ENCODE measurements at places on chromosomes 13 and 19.

- no peak for DNase-seq
Observed at GRCh38 chr13:55705971-55706370, 1434.7 kb upstream of the PRR20A start.

DNA sequence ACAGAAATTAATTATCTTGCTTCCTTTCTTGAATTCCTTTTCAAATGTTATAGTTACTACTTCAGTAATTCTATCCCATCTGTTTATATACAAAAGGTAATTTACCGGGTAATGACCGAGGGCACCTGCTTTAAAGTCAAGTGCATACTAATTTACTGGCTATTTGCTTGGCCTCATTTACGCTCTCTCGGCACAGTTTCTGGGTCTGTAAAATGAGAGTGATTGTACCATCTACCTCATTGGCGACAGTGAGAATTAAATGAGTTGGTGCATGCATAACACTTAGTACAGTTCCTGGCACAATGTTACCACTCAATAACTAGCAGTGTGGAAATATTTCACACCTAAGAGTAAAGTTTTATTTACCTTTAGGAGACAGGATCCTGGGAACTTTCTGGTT is 111.6 kb downstream of the GGACT start:
- no peak for DNase-seq

- no peak for DNase-seq
Observed at GRCh38 chr19:7622933-7623685, 6.2 kb downstream of the XAB2 start.

GRCh38 chr19:29014857-29015436 is 198.0 kb downstream of the UQCRFS1 start:
- no peak for DNase-seq

DNA sequence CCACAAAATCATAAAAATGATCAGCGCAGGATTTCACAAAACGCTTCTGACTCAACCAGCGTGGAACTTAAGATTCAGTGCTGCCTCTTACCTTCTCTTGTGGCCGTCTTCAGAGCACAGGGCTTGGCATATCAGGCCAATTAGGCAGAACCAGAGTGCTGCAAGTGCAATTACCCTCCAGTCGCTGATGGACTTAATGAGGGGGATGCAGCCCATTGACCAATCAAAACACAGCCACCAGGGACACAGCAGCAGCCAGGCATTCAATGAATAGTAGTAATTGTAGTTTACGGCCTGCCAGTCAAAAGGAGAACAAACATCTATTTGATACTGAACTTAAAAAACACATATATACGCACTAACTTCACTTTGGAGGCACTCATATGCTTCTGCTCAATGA is 38.2 kb downstream of the TMTC4 start:
- no peak for DNase-seq

GRCh38 chr13:37486171-37486681 is 112.3 kb downstream of the POSTN start:
- no peak for DNase-seq

DNA sequence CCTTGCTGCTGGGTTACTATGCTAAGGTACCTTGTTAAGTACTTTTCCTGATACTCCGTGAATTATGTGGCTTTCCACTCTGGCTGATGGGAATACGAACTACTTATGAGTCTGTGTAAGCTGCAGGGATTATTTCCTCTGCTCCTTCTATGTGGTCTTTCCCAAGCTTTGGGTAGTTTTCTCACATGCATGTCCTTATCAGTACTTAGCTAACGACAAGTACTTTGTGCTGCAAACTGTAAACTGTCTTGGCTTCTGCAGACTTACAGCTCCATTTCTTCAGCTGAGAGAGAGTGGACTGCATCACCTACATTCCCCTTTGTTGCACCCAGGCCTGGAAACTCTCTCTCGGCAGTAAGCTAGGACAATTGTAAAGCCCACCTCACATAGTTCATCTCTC is 76.6 kb downstream of the FGF9 start:
- no peak for DNase-seq

DNA sequence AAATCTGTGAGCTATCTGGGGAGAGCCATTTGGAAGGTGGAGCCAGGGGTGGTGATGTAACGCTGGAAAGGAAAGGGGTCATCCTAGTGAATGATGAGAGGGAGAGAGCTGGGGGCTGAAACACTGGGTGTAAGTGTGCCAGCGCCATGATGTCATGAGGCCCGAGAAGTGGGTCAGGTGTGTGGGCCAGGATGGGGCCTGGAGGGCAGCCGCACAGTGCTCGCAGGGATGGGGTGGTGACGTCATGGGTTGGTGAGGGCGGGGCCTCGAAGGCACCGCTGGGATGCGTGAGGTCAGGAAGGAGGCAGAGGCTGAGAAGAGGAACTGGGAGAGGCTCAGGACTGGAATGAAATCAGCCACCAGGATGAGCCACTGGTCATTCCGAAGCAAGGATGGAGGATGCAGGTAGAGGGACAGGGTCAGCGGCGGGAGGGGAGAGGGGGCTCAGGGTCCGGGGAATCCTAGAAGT is 4.4 kb downstream of the CCDC61 start:
- no peak for DNase-seq

DNA sequence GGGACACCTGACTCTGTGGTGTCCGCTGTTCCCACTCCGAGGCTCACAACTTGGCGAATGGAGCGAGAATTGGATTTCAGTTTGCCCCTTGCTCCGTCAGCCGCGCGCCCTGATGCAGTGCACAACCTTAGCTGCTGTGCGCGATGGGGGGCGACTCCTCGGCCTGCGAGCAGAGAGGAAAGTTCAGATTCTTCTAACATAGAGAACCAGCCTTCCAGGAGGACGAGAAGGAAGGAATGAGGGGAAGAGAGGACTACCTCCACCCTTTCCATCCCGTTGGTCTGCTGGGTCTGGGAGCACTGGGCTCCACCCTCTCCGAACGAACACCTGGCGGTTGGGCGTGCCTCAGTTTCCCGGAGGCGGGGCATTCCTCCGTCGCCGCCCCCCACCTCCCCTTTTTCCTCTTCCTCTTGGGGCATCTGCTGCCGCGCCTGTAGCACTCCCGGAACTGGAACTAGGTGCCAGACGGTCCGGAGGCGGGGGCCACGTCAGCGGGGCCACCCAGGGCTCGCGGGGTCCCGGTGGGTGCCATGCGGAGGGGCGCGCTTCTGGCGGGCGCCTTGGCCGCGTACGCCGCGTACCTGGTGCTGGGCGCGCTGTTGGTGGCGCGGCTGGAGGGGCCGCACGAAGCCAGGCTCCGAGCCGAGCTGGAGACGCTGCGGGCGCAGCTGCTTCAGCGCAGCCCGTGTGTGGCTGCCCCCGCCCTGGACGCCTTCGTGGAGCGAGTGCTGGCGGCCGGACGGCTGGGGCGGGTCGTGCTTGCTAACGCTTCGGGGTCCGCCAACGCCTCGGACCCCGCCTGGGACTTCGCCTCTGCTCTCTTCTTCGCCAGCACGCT is at the start of gene KCNK6:
Gene KCNK6 (plus strand): TSS at position 425 of the 838 bp plus-strand sequence. CDS start 106 bp downstream, at position 531.
- DNase-seq, result peak; percentile 28

DNA sequence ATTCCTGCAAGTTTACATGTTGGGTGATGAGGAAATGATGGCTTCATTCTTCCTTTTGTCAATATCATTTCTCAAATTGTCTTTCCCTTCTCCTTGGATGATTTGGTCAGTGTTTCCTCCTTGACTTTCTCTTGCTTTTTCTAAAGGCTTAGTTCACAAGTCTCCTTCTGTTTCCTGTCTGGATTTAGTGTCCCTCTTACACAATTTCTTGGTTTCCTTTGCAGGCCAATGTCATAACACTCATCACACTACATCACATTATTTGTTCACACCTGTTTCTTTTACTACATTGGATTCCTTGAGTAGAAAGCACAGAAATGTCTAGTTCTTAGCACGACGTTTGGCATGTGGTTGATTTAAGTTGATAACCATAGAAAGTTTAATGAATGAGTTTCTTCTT is 490.7 kb downstream of the TDRD3 start:
- DNase-seq, result no peak

GRCh38 chr13:24249624-24250023 is 59.8 kb upstream of the C1QTNF9 start:
- DNase-seq, result no peak

DNA sequence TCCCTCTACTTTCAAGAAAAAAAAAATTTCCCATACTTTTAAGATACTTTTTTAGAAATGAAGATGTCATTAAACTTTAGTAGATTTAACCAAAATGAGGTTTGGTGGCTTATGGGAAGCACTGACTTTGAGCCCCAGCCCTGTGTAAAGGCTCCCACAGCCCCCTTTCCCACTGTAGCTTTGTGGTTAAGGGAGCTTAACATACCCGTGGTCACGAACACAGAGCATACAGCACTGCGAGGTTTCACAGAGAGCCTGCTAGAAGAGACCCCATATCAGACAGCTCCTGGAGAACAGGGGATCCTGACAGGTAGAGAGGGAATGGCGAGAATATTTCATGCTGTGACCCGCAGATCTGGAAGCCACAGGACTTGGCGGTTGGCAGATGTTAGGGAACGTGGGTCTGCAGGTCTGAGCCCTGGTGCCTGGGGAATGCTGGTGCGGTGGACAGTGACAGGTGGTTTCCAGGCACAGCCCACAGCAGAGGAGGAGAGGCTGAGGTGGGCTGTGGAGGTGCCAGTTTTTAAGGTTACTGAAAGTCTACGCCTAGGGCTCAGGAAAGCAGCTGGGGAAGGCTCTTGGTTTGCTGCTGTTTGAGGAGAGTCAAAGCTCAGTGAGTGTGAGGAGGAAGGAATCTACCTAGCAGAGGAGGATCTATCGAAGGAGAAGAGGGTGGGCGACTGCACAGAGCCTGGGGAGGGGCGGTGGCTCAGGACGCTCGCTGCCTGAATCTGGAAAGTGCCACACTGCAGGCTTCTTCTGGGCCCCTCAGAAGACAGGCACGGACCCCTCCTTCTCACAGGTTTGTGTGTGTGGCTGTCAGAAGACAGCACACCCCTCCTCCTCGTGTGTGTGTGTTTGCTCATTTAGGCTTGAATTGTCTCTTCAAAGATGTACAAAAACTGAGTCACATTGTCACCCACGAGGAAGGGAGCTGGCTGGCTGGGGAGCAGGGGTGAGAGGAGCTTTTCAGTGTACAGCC is 49.9 kb downstream of the SLC7A9 start:
- DNase-seq, result no peak

- DNase-seq, result no peak
Observed at GRCh38 chr13:62360609-62361008, 945.0 kb upstream of the PCDH20 start.

DNA sequence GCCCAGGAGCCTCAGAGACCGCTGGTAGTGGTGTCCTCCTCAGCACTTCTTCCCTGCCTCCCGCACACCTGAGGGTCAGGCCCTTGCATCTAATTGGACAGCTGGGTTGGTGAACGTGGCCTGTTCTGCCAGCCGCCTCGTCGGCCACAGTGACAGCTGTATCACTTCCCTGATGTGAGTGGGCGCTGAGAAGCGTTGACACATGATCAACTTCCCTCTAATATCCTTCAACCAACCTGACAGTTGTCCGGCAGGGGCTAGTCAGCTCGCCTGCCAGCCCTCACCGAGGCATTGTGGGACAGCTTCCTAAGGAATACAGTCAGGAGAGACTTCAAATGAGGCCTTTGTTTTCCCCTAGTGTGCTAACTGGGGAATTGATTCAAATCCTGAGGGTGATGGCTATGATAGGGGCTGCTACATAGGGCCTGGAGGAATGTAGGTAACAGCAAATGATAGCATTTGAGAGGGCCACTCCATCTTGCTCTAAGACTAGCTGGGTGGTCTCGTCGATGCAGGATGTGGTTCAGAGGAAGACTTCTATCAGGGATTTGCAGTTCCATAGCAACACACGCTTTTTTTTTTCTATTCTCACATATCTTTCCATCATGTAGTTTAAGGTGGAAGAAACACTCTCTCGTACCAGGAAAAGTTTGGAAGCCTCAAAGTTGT is 230.8 kb downstream of the TSHZ3 start:
- no peak for DNase-seq

- no peak for DNase-seq
Observed at GRCh38 chr19:14164724-14165493, 28.5 kb upstream of the ASF1B start.

- no peak for DNase-seq
Observed at GRCh38 chr19:50203281-50204080, at the start of gene MYH14. MYH14 (plus strand) TSS chr19:50203622; CDS start chr19:50210366, 6,744 bp downstream.

GRCh38 chr19:46685189-46685588 is 24.2 kb upstream of the DACT3 start:
- no peak for DNase-seq

DNA sequence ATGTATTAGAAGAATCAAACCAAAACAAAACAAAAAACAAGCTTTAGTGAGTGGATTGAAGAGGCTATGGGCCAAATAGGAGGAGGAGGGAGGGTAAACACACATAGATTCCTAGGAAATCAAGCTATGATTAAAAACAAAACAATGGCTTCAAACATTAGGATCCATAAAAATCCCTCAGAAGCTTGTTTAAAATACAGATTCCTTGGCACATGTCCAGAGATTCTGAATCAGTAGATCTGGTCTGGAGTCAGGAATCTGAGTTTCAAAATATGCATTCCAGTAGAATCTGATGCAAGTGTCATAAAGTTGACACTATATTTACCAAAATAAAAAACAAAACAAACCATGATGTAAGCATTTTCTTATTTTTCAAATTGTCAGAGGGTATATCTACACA is 692.8 kb upstream of the SGCG start:
- DNase-seq, result no peak

GRCh38 chr13:48527955-48528354 is 4.9 kb downstream of the RCBTB2 start:
- no peak for DNase-seq

GRCh38 chr19:10812902-10813404 is 23.1 kb downstream of the TMED1 start:
- DNase-seq, result no peak

DNA sequence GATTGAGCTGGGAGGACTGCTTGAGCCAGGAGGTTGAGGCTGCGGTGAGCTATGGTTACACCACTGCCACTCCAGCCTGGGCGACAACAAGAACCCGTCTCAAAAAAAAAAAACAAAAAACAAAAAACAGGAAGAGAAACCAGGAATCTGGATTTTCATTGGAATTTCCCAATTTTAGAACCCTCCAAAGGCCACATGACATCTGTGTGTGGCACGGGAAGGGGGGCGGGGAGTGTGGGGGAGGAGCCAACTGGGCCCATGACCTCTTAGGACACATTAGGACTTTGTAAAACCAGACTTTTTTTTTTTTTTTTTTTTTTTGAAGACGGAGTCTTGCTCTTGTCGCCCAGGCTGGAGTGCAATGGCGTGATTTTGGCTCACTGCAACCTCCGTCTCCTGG is 21.2 kb upstream of the MYDGF start:
- DNase-seq, result no peak

DNA sequence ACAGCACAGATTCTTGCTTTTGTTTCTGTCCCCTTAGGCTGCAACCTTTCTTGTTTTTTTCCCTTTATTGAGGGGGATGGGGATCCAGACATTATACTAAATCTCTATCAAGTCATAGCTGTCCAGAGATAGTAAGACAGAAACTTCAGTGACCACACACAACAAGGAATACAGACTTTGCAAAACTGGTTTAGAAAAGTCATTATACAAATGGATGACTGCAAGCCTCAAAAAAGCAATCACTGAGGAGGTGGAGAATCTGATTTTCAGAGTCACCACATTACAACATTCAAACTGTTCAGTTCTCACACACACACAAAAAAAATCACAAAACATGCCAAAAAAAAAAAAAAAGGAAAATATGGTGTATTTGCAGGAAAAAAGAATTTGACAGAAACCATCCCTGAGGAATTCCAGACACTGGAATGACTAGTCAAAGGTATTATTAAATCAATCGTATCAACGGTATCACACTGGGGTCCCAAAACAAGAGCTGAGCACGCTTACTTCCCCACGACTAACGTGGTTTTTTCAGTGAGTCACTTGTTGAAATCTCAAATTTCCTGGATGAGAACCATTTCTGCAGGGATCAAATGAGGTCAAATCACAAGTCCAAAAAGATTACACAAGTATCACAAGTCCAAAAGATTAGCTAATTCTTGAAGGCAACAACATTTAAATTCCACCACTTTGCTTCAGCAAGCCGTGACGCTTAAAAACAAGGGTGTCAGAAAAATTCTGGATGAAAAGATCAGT is 41.2 kb downstream of the USP12 start:
- DNase-seq, result no peak

All from stimulated activated CD4-positive, alpha-beta T cell treated with anti-CD3 and anti-CD28 coated beads, TNF-alpha, amount 100 ng/mL, for 48 hours (primary cell).